ENCODE measurements at places on chromosomes 1 and 21. TPM values are rescaled to one million over a fixed set of nuclear protein-coding genes. Genes with fewer than 3 reads are reported as not detected.

ACTL8 gene
- total RNA-seq, result not detected

LCE1C gene
- not detected for total RNA-seq

FALEC gene
- not detected for total RNA-seq

SLC25A34 gene
- total RNA-seq, result 0.94 TPM

KIRREL1 gene
- 0.10 TPM for total RNA-seq

POU3F1 gene
- 0.10 TPM for total RNA-seq

RIPK4 gene
- 0.62 TPM for total RNA-seq

BPNT1 gene
- total RNA-seq, result 26.1 TPM

All from activated naive CD8-positive, alpha-beta T cell treated with anti-CD3 and anti-CD28 coated beads for 36 hours (primary cell).